ENCODE measurements at places on chromosomes 13 and 19.

DNA sequence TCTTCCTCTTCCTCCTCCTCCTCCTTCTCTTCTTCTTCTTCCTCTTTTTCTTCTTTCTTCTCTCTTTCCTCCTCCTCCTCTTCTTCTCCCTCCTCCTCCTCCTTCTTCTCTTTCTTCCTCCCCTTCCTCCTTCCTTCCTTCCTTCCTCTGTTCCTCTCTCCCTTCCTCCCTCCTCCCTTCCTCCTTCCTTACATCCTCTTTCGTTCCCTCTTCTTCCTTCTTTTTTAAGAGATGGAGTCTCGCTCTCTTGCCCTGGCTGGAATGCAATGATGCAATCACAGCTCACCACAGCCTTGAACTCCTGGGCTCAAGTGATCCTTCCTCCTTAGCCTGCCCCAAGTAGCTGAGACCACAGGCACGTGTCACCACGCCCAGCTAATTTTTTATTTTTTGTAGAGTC, 13.2 kb downstream of the EHD2 start:
- no peak for DNase-seq

- DNase-seq, result no peak
Measured at GRCh38 chr19:2887391-2887914, 13.3 kb upstream of the ZNF57 start.

DNA sequence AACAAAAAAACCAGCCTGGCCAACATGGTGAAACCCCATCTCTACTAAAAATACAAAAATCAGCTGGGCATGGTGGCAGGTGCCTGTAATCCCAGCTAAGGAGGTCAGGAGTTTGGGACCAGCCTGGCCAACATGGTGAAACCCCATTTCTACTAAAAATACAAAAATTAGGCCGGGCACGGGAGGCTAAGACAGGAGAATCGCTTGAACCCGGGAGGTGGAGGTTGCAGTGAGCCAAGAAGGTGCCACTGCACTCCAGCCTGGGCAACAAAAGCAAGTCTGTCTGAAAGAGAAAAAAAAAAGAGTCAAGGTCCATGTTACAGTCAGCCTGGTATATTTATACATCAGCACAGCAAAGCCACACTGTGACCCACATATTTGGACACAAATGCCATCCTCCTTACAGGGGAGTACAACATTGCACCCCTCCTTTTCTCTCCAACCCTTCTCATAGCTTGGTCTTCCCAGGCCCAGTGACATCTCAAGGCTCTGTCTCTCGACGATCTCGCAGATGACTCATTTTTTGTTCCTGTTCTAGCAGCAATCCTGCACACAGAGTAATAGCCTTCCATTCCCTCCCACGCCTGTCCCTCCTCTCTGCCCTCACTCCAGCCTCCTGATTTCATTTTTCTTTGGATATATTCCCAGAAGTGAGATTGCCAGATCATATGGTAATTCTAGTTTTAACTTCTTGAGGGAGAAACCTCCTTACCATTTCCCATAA, 21.0 kb upstream of the DPP9 start:
- no peak for DNase-seq

DNA sequence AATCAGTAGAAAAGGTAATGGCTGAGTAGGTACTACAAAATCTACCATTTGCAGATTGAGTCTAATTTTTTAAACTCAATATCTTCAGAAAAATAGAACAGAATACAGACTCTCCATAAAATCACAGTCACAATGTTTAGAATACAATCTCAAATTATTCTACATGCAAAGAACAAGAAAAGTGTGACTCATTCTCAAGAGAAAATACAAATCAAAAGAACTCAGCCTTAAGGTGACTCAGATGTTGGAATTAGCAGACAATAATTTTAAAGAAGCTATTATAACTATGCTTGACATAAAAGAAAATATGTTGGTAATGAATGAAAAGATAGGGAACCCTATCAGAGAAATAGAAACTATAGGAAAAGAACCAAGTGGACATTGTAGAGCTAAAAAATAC, 78.9 kb downstream of the RXFP2 start:
- no peak for DNase-seq

- no peak for DNase-seq
Measured at GRCh38 chr19:54674021-54674617, 11.3 kb downstream of the LILRB4 start.

DNA sequence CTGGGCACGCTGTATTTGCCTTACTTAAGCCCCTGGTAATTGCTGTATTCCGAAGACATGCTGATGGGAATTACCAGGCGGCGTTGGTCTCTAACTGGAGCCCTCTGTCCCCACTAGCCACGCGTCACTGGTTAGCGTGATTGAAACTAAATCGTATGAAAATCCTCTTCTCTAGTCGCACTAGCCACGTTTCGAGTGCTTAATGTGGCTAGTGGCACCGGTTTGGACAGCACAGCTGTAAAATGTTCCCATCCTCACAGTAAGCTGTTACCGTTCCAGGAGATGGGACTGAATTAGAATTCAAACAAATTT, 676 bp downstream of the BRCA2 start:
- DNase-seq, result peak; percentile 20

- DNase-seq, result no peak
Measured at GRCh38 chr13:25085125-25085742, 10.7 kb upstream of the PABPC3 start.

GRCh38 chr13:26280295-26280694, 26.4 kb downstream of the CDK8 start:
- DNase-seq, result no peak

GRCh38 chr19:18322318-18322758, 538 bp downstream of the LSM4 start:
- DNase-seq, result no peak

DNA sequence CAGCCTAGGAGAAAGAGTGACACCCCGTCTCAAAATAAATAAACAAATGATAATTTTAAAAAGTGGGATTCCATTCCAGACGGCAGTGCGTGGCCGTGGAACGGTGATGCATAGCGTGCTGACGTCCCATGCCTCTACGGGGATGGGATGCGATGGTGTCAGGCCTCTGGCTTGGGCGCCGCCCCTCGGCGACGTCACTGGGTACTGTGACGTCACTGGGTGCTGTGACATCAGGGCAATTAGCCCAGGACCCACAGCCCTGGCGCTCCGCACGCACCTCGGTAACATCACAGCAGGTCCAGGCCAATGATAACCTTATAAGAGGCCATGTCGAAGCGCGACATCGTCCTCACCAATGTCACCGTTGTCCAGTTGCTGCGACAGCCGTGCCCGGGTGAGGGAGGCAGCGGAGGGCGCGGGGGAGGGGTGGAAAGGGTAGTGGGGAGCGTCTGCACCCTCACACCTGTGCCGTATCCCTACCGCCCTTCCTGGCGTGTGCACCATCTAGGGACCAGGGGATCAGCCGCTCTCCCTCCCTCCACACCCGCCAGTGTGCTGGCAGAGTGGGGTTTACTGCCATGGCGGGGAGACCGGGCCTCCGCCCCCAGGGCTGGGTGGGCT, at the start of gene GAPDHS:
Gene GAPDHS, plus strand, starts transcription at position 256 of the 621 bp plus-strand sequence. Its CDS starts 72 bp downstream, at position 328.
- no peak for DNase-seq

GRCh38 chr19:18645035-18645511, 8.2 kb downstream of the KLHL26 start:
- DNase-seq, result no peak

- no peak for DNase-seq
Measured at GRCh38 chr13:70104481-70104880, 3.1 kb upstream of the ATXN8OS start.

DNA sequence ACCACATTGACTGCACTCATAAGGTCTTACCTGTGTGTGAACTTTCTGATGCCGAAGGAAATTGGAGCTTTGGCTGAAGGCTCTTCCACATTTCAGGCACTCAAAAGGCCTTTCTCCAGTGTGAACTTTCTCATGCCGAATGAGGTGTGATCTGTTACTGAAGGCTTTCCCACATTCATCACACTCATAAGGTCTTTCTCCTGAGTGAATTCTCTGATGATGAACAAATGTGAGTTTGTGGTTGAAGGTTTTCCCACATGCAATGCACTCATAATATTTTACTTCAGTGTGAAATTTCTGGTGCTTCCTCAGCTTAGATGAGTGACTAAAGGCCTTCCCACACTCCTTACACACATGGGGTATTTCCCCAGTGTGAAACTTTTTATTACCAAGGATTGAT, 5.7 kb downstream of the ZNF132 start:
- no peak for DNase-seq

GRCh38 chr19:31220540-31220939, 128.7 kb downstream of the TSHZ3 start:
- no peak for DNase-seq

DNA sequence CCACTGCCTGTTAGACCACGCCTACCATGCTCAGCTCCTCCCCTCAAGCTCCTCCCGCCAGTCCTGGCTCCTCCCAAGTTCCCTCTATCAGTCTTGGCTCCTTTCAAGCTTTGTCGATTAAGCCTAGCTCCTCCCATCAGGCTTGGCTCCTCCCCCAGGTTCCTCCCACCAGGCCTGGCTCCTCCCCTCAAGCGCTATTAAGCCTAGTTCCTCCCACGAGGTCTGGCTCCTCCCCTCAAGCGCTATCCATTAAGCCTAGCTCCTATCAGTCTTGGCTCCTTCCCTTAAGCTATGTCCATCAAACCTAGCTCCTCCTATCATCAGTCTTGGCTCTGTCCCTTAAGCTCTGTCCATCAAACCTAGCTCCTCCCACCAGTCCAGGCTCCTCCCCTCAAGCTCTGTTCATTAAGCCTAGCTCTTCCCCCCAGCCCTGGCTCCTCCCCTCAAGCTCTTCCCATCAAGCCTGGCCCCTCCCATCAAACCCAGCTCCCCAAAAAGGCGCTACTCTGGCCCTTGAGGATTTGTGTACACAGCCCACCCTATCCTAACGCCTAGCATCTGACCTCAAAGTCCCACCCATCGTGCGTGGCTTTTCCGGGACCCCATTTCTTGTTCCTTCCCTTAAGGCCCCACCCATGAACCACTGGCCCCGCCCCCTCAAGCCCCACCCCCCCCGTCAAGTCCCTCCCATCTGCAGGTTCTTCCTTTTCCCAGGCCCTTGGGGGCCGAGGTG, 10.0 kb downstream of the CAMSAP3 start:
- DNase-seq, result no peak

DNA sequence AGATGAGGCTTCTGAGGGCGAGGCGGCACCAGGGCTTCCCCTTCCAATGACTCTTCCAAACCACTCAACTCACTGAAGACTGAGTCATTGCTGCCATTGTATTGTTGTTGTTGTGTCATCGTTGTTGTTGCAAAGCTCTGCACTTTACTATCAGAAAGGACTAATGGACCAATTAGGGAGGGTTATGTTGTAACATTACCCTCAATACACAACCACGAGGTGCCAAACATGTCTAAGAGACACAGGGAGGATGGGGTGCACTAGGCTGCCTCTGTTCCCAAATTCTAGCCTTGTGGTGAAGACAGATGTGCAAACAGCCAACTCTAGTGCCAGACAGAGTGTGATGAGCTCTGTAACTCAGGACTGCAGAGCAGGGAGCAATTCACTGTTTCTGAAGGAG, 1075.2 kb downstream of the UQCRFS1 start:
- no peak for DNase-seq

GRCh38 chr19:6672693-6673290, 2.8 kb upstream of the TNFSF14 start:
- DNase-seq, result no peak

- DNase-seq, result no peak
Measured at GRCh38 chr19:49338023-49338677, 2.9 kb downstream of the CD37 start.

DNA sequence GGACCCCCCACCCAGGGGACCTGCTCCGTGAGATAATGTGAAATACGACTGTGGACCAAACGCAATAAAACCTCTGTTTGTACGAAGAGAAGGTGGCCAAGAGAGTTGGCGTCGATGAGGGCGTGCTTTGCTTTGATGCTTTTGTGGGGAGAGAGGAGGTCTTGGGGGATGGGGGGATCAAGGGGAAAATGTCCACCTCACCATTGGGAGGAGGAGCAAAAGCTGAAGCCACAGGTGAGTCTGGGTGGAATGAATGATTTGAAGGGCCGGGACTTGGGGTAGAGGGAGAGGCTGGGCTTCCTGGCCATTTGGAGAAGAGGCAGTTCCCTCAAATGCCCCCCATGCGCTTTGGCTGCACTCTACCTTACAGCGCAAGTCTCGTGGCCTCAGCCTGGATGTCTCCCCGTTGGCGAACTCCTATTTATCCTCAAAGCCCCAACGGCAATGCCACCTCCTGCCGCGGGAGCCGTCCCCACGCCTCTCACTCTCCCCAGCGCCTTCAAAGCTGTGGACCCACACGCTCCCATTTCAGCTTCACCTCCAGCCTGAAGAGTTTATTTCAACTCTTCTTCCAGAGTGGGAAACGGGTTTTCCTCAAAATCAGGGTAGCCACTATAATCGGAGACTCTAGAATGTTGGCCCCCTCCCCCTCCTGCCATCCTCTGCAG, 795 bp upstream of the ABCA7 start:
- no peak for DNase-seq

GRCh38 chr13:110347535-110348308, 40.6 kb downstream of the COL4A2 start:
- no peak for DNase-seq

- no peak for DNase-seq
Measured at GRCh38 chr19:15280915-15281683, 48.9 kb upstream of the EPHX3 start.

DNA sequence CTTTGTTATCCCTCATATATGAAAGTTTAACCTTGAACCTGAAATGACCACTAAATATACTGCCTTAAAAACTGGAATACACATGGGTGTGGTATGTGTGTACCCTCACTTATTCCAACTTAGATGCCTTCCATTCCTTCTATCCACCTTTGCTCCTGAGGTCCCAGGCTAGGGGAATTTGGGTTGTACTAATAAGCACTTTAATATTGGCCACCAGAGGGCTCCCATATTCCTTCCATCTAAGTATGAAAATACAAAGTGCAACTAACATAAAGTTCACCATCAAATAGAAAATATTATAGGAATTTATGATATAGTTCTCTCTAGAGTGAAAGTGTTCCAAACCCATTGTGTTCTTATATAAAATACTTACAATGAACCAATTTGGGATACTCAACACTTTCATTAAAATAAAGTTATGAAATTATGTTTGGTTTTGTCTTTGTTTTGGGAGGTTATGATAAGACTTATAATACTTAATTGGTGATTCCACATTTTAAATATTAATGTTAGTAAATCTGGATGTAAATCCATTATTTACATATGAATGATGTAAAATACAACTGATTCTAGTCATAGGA, 62.3 kb downstream of the ITGBL1 start:
- peak; percentile 10 for DNase-seq

DNA sequence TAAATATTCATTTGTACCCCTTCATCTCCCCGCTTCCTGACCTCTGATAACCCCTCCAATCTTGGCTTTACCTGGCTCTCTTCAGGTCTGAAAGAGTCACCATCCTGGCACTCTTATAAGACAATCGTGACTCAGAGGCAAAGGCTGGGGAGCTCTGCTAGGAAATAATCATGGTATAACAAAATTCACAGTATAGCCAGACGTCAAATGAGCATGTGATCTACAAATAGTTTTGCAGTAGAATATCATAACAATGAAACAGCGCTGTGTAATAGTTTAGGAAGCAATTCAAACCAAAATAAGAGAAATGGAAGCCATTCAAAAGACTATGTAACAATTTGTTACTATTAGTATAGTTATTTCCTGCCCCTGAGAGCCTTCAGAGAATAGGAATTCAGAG, 34.2 kb downstream of the RXFP2 start:
- DNase-seq, result no peak
